Hematopoietic multipotent progenitor cell treated with erythropoietin and hydrocortisone succinate and interleukin-3 and kit ligand, for 17 days (in vitro differentiated cells): ENCODE measurements at places on chromosomes 12 and 14.
A peak's percentile ranks its signal among the peaks of the same experiment; 100 is the strongest.

DNA sequence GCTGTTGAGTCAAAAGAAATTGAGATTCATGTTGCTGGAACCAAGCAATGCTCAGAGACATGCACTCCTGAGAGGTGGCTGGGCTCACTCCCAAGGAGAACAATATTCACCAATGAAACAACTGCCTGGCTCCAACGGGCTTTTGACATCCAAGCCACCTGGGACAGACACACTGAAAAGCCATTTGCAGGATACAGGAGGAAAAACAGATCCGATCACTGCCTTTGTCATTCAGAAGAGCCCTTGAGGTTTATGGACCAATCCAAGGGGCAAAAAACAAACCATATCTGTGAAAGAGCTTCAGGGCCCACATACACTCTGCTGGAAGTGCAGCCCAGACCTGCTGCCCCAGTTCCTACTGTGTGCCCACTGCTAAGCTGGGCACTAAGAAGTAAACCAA lies 277.5 kb downstream of the NUAK1 start:
- no peak for DNase-seq

DNA sequence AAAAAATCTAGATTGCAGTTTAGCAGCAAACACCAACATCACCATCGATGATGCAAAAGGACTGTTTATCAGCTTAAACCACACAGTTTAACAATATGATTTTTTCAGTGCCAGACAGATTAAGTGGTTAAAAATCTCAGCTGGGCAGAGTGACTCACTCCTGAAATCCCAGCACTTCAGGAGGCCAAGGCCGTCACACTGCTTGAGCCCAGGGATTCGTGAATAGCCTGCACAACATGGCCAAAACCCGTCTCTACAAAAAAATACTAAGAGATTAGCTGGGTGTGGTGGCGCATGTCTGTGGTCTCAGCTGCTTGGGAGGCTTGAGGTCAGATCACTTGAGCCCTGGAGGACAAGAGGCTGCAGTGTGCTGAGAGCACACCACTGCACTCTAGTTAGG lies 8.9 kb downstream of the RSRC2 start:
- no peak for DNase-seq

- DNase-seq, result no peak
Observed at GRCh38 chr14:105206873-105207272, 25.8 kb upstream of the NUDT14 start.

DNA sequence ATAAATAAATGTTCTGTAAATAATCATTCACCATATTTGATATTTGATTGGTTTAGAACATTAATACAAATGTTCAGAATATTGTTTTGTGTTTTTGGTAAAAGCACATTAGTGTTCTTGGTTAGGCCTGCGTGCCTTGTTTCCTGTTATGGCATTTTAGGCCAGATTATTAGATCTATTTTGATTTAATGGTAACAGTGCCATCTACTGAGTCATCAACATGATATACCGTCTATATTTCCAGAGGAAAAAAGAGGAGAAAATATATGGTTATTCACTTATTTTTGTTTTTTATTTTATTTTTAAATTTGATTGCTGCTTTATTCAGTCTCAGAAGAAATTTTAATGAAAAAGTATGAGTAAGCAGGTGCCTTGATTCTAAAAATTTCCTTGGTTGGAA lies 60.3 kb downstream of the GPHN start:
- no peak for DNase-seq

DNA sequence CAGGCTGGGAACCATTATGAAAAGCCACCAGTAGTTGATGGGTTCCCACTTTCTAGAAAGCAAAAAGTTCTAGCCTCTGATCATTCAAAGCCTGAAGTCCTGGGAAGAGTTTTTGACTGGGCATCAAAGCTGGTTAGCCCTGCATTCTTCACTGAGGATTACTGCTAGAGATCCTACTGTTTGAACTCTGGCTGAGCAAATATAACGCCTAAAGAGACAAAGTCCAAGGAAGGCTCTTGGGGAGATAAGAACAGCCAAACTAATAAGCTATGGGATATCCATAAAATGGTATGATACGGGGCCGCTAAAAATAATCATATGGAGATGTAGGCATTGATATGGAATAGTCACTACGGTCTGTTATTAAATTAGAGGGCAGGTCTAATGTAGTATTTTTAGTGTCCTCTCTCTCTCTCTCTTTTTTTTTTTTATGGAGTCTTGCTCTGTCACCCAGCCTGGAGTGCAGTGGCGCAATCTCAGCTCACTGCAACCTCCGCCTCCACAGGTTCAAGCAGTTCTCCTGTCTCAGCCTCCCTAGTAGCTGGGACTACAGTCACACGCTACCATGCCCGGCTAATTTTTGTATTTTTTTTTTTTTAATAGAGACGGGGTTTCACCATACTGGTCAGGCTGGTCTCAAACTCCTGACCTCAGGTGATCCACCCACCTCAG lies 35.5 kb downstream of the PLXNC1 start:
- DNase-seq, result no peak

DNA sequence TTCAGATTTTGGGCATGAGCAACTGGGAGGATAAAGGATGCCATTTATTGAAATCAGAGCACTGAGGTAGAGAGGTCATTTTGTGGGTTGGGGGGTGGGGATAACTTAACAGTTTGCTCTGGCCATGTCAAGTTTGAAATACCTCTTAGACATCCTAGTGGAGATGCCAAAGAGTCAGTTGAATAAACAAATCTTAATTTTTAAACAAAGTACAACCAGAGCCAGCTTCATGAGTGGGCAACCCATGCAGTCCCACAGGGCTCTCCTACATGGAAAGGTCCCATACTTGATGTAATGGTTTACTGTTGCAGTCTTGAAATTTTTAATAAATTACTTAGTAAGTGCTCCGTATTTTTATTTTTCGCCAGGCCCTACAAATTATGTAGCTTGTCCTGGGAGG lies 81.2 kb downstream of the ANO4 start:
- DNase-seq, result no peak

- no peak for DNase-seq
Observed at GRCh38 chr12:102406033-102406584, 74.3 kb downstream of the IGF1 start.

DNA sequence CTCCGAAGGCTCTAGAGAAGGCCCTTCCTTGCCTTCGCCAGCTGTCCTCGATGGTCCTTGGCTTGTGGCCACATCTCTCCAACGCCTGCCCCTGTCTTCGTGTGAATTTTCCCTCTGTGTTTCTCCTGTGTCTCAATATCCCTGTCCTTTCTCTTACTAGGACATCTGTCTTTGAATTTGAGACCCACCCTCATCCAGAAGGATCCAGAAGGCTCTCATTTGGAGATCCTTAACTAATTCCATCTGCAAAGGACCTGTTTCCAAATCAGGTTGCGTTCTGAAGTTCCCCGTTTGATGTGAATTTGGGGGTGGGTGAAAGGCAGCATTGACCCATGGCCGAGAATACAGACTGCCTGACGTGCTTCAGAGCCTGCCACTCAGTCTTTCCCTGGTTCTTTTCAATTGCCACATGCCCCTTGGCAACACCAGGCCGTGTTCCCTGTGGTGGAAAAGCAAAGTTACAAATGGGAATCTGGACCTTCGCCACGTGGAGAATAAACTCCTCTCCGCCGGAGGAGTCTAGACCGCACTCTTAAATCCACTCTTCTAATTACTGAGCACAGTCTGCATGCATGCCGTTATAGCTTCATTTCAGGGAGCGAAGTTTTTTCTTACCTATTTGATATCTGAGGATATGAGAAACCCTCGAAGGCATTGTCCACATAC lies 158.8 kb downstream of the TMEM132C start:
- no peak for DNase-seq

GRCh38 chr12:3725388-3726115 lies 27.4 kb downstream of the CRACR2A start:
- no peak for DNase-seq

DNA sequence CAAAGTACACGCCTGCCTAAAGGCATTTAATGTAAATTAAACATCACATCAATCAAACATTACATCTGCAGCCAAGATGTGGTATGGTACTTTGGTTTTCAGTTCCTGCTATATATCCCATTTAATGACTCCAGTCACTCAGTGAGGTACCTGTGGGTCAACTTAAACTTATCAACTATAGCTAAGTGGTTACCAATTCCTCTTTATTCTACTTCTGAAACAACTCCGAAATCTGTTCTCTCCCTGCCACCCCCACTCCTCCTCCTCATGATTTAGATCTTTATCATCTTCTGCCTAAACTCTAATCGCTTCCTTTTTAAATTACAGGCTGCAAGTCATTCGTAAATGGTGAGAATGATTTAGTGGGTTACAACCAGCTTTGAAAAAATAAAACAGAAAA lies 57.9 kb downstream of the BCL2L14 start:
- DNase-seq, result no peak

GRCh38 chr14:103221781-103222358 lies 98.6 kb downstream of the TNFAIP2 start:
- DNase-seq, result no peak

- no peak for DNase-seq
Observed at GRCh38 chr12:94873734-94874517, 129.6 kb downstream of the NDUFA12 start.

DNA sequence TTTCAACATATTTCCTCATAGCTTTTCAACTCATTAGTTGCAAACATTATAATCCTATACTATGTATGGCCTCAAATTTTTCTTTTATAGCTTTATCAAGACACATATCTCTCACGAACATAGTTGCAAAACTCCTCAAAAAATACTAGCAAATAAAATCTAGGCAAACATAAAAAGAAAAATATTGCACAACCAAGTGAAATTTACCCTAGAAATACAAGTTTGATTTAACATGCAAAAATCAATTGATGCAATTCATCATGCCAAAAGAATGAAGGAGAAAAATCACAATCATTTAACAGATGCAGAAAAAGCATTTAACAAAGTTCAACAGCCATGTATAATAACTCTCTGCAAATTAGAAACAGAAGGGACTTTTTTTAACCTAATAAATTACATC lies 33.3 kb upstream of the KCNH5 start:
- DNase-seq, result no peak

DNA sequence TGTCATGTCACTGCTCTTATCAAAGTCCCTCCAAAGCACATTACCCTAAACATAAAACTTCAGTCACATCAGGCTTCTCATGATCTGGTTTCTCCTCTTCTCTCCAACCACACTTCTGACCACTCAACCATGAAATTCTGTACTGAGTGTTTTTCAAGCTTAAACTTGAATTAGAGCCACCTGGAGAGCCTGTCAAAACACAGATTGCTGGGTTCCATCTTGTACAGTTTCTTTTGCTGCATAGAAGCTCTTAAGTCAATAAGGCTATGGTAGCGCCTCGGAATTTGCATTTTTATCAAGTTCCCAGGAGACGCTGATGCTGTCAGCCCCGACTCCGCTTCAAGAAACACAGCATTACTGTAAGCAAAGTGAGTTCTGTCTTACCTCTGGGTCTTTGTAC lies 16.4 kb upstream of the SRRM4 start:
- DNase-seq, result no peak

DNA sequence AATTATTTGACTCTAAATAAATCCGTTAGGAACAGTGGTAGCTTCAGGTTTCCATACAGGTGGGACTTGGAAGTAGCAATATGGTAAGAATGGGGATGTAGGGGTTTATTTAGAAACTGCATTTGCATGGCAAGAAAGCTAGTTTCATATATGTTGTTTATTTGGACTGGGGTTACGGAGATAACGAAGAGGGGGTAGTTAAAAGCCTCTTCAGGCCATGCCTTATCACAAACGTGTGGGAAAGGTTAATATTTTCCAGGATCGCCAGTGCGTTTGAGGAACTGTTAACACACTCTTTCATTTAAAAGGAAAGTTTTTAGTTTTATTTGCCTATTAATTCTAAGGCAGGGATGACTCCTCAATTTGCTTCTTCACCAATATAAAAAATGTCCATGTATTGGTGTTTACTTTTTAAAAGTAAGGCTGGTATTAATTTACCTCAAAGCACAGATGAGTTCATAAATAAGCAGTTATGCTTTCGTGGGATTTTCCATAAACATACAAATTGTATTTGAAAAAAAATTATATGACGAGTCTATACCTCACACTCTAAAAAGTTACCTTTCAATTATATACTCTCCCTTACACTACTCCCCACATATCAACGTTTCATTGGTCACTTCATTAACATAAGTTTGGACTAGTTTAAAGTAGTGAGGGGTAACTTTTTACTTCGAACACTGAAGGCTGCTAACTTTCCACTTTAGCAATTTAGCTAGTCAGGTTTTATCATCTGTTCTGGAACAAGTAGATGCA lies 814 bp downstream of the RAB2B start:
- DNase-seq, result peak; percentile 36

- DNase-seq, result no peak
Observed at GRCh38 chr12:53728206-53728605, 954 bp upstream of the CALCOCO1 start.

DNA sequence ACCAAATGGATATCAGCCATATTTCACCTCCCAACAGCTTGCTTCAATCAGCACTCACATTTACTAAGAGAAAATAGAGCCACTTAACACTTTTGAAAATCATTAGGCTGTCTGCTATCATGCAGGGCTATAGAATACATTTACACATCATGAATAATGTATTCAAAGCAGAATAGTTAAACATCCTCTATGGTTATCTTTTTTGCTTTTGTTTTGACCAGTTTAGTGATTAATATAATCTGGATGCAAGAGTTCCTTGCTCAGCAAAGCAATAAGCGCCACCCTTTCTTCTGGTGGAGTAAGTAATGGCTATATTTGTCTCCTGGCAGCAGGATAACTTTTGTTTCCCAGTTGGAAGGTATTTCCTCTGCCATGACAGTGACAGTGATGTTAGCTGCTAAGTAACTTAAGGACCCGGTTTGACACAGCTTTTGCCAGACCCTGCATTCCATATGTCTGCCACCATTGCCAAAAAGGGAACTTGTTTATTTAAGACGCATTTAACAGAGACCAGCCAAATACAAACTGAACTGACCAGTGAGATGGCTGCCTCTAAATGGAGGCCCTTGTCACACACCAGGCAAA lies 70.3 kb upstream of the NR2C1 start:
- DNase-seq, result no peak

GRCh38 chr14:69473946-69474345 lies 10.6 kb upstream of the PLEKHD1 start:
- no peak for DNase-seq

DNA sequence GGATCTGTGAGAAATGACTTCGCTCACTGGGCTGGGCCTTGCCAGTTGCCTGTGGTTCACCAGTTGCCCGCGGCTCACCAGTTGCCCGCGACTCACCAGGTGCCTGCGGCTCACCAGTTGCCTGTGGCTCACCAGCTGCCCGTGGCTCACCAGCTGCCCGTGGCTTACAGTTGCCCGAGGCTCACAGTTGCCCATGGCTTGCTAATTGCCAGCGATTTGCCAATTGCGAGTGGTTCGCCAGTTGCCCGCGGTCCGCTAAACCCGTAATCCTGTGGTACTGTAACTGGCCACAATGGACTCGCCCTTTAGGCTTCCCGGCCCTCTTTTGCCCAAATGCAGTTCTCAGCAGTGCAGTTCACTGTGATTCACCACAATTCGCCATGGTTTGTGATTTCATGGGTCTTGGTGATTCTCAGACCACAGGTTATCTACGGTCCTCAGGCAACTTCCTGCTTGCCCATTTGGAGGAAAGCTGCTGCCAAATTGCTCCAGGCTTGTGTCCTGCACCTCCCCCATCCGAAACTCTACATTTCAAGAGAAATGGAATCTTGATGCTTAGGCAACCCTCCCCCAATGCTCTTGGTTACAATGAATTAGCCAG lies 15.0 kb upstream of the MEG3 start:
- DNase-seq, result no peak
